ENCODE measurements at places on chromosomes 7 and 10.

DNA sequence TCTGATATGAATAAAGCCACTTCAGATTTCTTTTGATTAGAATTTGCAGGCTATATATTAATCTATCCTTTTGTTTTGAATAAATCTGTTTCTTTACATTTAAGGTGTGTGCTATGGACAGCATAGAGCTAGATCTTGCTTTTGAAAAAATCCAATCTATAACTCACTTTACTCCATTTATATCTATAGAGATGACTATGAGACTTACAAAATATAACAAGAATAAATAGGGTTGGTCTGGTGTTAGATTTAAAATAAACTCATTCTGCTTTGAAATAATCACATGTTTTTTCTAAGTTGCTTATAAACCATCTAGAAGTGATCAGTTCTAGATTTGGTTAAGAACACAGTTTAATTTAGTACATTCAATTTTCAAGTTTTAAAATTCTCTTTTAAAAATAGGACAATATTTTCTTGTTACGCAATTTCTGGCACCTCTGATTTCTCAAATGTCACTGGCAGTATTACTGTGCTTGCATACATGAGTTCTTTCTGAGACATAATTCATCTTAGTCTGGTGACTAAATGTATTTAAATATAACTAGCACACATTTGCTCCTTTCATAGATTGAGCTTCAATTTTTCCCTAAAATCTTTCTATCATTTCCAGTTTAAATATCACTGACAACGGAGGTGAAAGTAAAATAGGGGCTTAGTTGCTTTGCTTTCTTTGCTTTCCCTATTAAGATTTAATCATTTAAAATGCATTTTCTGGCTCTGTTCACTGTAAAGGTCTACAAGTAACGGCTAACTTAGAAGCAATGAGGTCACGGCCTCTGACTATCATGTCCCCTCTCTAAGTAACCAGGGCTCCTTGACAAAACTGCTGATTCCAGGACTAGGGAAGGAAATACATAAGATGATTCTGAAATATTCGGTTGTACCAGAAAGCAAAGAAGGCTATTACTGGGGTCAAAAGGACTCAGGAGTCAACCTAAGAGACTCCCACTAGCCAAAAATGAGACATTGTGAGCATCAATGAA, 89.3 kb downstream of the ICA1 start:
- DNase-seq: no peak

DNA sequence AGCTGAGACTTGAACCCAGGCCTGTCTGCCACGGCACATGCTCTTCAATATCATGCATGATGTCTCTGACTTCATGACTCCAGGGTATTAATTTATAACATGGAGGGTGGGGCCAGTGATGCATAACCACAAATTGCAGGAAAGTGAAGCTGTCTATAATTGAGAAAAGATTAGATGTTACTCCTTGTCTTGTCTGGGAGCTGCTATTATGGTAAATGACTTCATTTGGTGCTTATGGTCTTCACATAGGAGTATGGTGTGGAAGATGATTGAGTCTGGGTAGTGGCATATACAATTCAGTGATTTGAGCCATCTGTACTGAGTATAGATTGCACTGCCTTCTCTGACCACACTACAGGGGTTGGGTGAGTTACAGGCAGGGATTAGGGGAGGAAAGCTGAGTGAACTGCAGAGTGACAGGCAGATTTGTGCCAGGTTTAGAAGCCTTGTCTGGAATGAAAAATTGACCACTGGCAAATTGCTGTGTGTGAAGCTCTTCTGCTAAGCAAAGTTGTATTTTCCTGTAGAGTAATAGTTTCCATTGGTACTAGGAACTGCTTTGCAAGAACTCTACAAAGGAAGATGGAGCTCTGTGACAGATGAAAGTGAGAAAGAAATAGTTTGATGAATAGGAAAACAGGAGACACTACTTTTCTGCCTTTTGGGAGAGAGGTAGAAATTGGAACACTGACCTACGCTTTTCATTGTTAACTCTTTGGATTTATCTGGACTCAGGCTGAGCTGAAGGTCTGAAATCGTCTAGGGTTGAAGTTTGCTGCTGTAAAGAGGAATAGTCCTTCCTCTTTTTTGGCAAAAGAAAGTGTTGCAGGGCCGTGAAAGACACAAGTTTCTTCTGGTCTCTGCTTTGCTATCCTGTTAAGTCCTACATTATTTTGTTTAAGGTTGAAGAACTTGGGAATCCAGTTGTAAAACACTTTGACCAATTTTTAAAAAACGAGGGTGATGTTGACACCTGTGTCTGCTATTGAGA, 2.7 kb downstream of the SND1 start:
- DNase-seq: no peak

DNA sequence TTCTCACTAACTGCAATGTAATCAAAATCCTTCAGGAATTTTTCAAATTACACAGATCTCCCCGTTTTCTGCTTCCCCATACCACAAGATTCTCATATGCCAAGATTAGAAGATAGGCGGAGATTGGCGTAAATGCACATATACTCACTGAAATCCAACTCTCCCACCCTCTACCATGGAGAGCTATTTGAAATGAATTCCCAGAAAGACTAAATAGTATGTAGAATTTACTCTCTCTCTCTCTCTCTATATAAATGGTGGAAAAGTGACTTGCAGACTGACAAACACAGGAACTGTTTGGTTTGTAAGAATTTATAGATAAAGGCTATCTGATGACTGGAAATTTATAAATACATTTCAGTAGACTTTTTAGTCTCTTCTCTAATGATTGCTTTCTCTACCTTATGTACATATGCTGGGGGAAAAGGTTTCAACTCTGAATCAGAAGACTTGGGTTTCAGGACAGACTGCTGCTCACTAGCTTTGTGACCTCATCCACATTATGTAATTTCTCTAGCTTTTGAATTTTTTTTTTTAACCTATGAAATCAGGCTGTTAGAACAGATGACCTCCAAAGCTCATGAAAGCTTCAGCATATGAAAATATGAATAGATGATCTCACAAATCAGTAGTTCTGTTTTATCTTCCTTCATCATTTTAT, 67.8 kb upstream of the CSTF2T start:
- DNase-seq: no peak

- no peak for DNase-seq
Measured at GRCh38 chr7:7642081-7642480, 1.5 kb downstream of the UMAD1 start.

- DNase-seq: no peak
Measured at GRCh38 chr10:117534321-117535297, 7.9 kb upstream of the EMX2 start.

DNA sequence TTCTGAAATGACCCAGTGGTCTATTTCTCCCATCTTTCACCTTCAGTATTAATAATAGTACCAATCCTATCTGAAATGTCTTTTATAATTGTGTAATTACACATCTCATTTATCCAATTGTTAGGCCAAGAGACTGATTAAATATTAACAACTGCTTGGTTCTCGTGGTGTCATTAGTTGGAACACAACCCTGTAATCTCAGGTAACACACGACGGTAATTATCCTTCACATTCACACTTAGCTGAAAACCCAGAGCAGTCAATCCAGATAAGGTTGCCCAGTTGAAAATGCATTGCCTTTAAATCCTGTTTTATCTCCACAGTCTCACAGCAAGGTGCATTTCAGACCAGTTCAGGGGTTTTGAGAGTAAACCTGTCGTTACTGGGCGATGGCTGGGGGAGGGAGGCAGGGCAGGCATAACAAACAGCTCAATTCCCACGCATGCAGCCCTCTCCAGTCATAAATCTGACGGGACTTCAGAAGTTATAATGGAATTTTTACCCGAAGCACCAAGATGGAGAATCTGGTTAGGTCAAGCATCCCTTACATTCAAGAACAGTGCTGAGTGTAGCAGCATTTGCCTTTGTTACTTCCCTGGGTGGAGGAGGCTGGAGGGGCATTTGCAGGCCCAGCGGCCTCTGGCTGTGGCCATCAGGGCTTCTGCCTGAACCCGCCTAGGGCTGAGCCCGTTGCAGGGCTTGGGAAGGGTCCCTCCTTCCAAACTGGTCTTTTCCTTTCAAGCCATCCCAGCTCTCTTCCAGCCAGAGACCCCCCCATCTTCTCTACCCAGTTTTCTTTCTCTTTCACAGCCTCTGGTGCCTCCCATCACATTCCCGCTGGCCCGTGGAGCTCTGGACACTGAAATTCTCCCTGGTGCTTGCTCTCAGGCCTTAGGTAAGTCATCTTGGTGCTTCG, 201.0 kb upstream of the LYZL2 start:
- DNase-seq: no peak

GRCh38 chr10:124906551-124907001, 35.3 kb upstream of the ZRANB1 start:
- no peak for DNase-seq

DNA sequence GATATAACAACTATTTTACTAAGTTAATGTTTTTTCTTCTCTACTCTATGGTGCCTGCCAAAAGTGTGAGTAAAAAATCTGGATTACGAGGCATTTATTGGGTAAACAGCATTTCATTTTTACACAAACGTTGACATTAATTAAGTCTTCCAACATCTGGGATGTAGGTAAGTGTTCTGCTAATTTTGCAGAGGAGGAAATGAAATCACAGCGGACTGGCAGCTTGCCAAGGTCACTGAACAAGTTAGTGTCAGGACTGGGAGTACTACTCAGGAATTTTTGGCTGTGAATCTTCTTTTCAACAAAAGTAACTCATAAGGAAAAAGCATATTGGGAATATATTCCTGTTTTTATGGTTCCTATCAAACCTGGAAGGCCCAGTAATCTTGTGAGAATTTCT, 612.1 kb upstream of the FZD8 start:
- no peak for DNase-seq

DNA sequence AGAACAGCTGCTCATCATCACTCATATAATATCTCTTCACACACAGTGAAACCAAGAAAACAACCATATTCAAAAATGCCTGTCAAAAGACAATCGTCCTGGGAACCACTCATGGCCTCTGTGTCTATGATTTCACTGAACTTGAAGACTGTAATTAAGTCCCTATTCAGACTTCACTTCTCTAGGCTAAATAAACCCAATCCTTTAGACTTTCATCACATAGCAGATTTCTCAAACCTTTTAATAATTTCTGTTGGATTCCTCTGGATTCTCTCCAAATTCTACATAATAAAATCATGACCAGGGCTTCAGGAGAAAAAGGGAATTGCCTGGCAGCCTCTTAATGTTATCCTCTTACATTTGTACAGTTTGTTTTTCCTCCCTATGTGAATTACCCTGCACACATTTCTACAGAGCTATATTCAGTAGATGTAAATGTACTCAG, 201.1 kb downstream of the LRRN3 start:
- DNase-seq: no peak

DNA sequence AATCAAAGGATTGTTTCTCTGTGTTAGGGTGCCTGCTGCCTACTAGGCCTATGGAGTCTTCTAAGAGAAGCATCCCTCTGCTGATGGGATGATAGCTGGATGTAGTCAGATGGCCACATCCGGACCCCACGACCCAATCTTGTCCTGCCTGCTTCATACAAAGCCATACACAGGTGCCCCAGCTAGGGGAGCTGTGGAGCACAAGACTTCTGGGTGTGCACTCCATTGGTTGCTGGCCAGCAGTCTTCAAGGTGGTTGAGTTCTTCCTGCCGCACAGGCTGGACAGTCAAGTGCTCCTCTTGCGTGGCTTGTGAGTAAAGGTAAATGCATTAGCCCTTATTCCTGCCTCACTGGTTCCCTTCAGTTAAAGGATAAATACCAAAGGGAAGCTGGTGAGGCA, 120.2 kb downstream of the TEX36 start:
- no peak for DNase-seq

GRCh38 chr7:133401225-133401624, 148.3 kb downstream of the EXOC4 start:
- DNase-seq: no peak

DNA sequence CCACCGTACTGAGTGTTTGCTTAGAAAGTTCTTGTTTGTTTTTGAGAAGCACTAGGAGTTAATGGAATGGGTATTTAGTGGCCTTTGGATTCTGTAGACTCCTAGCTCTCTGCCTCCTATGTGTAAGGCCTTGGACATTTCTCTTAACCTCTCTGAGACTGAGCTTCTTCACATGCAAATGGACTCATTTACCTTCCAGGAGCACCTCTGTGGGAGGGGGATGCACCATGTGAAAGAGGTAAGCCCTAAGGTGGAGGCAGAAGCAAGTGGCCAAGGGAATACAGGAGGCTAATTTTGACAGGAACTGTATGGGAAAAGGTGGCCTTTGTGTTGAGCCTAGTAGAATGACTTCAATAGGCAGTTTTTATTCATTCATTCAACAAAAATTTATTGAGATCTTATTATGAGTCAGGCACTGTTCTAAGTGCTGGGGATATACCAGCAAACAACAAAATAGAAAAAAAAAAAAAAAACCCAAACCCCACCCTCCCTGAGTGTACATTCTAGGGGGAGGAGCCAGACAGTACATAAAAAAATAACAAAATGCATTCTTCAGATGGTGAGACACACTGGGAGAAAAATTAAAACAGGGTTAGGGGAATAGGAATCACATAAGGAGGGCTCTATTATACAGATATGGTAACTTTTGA, 9.2 kb upstream of the EPHA1 start:
- DNase-seq: no peak

DNA sequence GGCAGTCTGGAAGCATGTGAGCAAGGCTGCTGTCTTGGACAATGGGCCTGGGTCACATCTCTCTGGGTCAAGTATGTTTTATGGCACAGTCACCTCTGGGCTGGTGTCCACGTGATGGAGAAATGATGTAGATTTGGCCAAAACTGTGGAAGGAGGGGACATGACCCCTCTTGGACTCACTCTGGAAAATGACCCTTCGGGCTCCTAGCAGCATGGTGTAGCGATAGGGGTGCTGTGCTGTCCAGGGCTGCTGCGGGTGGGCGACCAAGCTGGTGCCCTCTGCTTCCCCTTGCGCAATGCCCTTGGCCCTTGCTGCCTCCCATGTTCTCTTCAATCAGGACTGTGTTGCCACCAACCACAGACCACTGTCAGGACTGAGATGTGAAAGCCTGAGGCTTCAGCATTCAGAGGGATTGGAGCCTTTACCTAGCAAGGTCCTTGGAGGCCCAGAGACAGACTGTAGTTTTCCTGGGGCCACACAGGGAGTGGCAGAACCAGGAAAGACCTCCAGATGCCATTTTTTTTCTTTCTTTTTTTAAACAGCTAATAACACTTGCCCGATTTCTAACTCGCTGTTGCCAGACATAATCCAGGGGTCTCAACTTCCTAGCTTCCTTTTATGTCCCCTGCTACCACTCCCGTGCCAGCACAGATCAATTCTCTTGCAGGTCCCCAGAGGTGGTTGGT, 6.1 kb downstream of the CYP26A1 start:
- DNase-seq: no peak
